Effector memory CD8-positive, alpha-beta T cell (primary cell): ENCODE measurements at places on chromosomes 6 and 20.

DNA sequence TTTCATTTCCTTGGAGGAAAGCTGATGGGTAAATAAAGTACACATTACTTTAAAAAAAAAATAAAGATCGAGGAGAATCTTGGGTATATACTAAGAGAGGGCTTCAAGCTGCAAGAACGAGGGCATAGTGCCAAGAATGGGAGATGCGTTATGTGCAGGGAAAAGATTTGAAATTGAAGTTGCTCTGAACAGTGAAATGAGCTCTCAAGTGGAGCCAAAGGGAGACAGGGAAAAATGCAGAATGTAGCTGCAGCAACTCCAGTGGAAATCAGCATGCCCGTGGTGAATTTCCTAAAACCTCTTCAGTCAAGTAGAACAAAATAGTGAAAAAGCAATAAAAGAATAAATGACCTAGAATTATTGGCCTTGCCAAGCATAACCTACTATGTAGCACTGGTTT is 11.4 kb upstream of the COL9A1 start:
- no peak for DNase-seq

DNA sequence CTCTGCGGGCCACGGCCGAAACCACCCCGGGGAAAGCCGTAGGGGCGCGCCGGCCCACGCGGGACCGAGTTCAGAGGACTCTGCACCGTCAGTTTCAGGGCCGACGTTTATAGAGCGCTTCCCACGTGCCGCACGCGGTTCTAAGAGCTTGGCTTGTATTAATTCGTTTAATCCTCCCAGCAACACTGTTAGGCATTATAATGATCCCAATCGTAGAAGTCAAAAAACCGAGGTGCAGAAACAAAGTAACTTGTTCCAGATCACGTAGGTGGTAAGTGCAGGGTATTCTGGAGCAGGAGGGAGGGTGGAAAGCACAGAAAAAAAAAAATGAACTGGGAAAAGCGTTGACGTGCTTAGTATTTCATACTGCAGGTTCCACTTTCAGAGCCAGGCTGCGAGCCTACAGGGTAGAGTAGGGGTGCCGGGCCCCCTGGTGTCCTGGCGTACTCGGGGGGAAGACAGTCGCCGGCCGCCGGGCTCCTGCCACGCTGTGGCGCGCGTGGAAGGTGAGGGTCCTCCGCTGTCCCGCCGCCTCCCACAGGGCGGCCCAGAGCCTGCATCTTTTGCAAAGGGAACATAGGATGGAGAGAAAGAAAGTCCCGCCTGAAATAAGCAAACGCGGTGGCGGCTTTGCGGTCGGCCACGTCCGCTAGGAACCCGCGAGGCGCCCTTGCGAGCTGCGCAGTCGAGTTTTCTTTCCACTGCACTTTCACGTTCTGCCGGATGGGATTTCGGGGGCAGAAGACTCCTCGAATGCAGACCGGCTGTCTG is 10.2 kb upstream of the FOXF2 start:
- no peak for DNase-seq

DNA sequence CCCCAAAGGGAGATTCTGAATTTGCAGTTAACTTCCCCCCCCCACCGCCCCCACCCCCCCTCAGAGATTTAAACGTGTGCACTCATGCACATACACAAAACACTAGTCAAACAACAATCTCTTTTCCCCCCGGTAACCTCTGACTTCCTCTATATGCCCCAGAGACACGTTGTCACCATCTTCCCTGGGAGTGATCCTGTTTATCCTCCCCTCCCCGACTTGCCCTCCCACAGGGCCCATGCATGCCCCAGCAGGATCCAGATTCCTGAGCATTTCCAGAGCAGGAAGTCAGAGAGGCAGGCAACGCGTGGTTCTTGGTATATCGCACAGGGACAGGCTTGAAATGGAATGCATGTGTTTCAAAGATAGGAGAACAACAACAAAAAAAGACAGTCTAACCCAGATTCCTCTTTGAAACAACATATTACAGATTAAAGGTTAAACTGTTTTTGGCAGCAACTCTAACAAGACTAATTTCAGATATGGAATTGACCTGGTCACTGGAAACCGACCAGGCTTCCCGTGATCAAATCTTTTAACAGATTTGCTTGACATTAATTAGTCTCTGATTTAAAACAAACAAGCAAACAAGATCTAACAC is 1.3 kb downstream of the BLCAP start:
- no peak for DNase-seq

DNA sequence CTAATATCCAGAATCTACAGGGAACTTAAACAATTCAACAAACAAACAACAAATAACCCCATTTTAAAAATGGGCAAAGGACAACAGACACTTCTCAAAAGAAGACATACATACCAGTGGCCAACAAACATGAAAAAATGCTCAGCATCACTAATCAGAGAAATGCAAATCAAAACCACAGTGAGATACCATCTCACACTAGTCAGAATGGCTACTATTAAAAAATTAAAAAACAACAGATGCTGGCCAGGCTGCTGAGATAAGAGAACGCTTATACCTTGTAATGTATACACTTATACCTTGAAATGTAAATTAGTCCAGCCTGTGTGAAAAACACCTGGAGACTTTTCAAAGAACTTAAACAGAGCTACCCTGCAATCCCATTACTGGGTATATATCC is 166.8 kb downstream of the IBTK start:
- DNase-seq: no peak

DNA sequence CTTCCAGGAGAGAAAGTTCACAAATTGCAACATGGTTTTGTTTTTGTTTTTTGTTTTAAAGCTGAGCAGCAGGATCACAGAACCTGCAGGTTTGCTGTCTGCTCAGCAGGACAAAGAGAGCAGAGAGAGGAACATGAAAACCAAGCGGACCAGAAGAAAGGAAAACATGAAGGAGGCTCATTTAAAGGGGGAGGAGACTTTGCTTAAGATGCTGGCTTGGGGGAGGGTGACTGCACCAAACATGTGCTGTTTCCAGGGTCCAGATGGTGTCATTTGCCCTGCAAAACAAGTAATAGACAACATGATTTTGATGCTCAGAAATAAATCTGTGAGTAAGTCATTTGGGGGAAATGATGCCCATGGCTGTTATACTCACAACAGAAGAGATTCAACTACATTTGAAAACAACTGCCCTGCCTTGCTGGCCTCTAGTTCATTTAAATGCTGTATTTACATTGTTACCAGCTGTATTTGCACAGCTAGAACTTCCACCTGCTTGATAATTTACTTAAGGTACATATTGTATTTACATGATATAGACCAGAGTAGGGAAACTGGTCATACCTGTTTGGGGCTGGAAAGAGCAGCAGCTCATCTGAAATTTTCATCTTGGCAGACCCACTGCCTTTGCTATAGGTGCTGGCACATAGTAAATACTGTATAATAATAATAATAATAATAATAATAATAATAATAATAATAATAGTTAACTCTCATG is 32.2 kb upstream of the CHD6 start:
- no peak for DNase-seq

DNA sequence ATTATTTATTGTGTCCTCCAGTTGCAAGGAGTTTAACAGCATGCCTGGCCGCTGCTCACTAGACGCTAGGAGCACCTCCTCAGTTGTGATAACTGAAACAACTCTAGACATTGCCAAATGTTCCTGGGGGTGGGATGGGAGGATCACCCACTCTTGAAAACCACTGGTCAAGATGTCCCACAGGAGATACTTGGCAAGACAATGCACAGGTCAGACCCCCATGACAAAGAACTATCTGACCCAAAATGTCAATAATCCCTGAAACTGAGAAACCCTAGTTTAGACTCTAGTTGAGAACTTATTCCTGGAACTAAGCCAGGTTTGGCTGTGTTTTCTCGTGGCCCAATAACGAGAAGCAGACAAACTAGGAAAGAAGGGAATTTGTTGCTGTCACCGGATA is 9.5 kb upstream of the FKBPL start:
- no peak for DNase-seq

- no peak for DNase-seq
These were observed 478.8 kb downstream of the CD83 start for GRCh38 chr6:14596410-14596809.

- no peak for DNase-seq
These were observed 157.6 kb downstream of the NFATC2 start for GRCh38 chr20:51384875-51385274.

- DNase-seq: no peak
These were observed 4.3 kb upstream of the ADGB start for GRCh38 chr6:146594495-146594894.

GRCh38 chr6:134891633-134892032 is 58.3 kb downstream of the ALDH8A1 start:
- no peak for DNase-seq

- no peak for DNase-seq
These were observed 10.5 kb upstream of the CEP43 start for GRCh38 chr6:166988674-166989201.

GRCh38 chr6:33124525-33124901 is 48.7 kb downstream of the HLA-DPB1 start:
- no peak for DNase-seq

GRCh38 chr20:23503649-23504048 is 12.7 kb downstream of the CST8 start:
- DNase-seq: no peak

GRCh38 chr20:20489648-20490341 is 121.9 kb downstream of the INSM1 start:
- no peak for DNase-seq

GRCh38 chr6:89298680-89299465 is 16.2 kb downstream of the GABRR2 start:
- DNase-seq: no peak

DNA sequence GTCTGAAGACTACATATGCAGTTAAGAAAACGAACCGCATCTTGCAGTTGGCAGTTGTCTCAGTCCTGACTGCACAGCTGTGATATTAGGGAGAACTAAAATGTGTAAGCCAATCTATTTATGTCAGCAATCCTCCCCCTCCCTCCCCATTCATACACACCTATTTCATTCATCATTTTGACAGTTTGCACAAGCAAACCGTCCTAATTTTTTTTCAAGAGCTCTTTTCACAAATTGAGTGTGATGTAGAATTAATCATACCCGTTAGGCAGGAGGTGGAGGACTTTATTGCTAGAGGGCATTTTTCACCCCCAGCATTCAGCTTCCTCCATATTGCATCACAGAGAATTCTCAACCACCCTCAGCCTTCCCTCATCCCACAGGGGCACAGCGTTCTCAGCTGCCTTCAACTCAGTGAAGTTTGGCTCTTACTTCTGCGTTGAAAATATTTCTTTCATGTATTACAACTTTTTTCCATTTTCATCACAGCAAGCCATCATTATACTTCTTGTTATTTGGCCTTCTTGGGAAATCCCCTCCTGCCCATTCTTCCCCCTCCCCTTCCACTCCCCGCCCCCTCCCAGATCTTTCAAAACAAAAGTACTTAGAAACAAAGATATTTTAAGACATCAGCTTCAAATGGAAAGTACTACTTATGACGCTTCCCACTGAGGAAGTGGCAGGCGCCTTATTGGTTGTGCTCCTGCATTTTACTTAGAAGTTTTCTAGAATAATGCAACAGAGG is 37.5 kb downstream of the NOX3 start:
- DNase-seq: no peak

GRCh38 chr6:49142421-49143151 is 320.5 kb downstream of the MMUT start:
- DNase-seq: no peak

DNA sequence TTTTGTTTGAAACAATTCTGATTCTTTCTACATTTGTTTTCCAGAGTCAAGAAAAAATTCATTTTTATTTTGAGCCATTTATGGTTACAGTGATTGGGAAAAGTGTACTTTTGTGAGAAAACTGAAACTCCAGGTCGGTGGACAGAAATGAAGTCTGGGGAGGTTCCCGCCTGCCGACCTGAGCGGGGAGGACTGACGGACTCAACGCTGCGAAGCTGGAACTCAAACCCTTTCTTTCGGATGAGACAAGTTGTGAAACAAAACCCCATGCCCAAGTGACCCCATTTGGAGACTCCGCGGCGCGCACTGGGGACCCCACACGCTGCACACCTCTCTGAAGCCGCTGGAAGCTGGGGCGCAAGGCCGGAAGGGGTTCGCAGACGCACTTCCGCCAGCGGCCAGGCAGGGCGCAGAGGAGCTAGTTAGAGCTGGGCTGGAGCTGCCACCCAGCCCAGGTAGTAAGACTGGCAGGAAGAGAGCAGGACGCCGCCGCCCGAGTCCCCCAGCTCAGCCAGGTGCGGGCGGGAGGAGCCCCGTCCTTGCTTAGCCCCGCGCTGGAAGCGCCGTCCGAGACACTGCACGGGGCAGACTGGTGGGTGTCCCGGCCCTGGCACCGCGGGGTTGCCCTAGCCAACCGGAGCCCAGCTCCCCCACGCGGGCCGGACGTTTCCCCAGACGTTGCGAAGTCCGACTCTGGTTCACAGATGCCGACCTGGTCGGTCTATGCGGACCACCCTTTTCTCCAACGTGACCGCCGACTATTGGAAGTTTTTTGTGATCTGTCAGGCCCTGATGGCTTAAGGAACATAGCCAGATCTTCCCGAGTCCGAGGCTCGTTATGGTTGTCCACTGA is 19.8 kb upstream of the ZSCAN16 start:
- peak; percentile 83 for DNase-seq

- no peak for DNase-seq
These were observed 92.7 kb downstream of the PREX1 start for GRCh38 chr20:48735112-48735511.

- no peak for DNase-seq
These were observed 24.6 kb upstream of the TRPC4AP start for GRCh38 chr20:35117196-35117595.

- peak; percentile 6 for DNase-seq
These were observed 665 bp downstream of the RRAGD start for GRCh38 chr6:89411145-89412070.

DNA sequence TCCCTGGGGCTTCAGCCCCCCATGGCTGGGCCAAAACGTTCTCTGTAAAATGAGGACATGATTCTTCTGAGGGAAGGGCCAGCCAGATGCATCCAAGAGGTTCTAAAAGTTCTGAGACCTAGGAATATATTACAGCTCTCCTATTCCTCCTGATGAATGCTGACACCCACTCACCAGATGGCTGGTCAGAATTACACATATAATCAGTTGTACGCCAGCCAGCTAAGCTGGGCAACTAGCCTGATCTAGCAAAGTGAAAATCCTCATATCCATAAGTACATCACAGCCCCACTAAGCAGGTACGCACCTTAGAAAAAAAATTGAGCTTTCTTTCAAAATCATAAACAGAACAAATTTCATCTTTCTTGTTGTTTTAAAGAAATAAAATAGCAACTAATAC is 34.8 kb downstream of the C6orf118 start:
- no peak for DNase-seq

GRCh38 chr6:52691718-52692117 is 20.8 kb downstream of the TMEM14A start:
- DNase-seq: no peak

- DNase-seq: no peak
These were observed 6.5 kb downstream of the TCFL5 start for GRCh38 chr20:62855120-62855519.
